Activated T-helper 2 cell treated with anti-CD3 and anti-CD28 coated beads, Interferon-gamma antibody, Interleukin-2, Interleukin-4, amounts not matched to agents 10 μg/mL and 5 μg/mL and 100 μg/mL, durations not matched to agents 14 hours and 24 hours and 36 hours (primary cell): ENCODE measurements at places on chromosomes 5 and 9. TPM values are rescaled to one million over a fixed set of nuclear protein-coding genes. Genes with fewer than 3 reads are reported as not detected.

The UQCRQ gene
- total RNA-seq = 400 and 412 TPM in 2 replicates

The ZNF782 gene
- 4.5 and 4.7 TPM in 2 replicates for total RNA-seq

The ZNF462 gene
- 0.09 and 0.11 TPM in 2 replicates for total RNA-seq

The PTTG1 gene
- 142 and 146 TPM in 2 replicates for total RNA-seq

The PCA3 gene
- not detected in 2 replicates for total RNA-seq

The FOCAD gene
- 32.2 and 36.0 TPM in 2 replicates for total RNA-seq

The SH3RF2 gene
- 0.21 and 0.57 TPM in 2 replicates for total RNA-seq

The ETF1 gene
- total RNA-seq = 169 and 170 TPM in 2 replicates

The KCNT1 gene
- not detected in 2 replicates for total RNA-seq

The PCDHA4 gene
- not detected in 2 replicates for total RNA-seq

The CTXN3 gene
- not detected in 2 replicates for total RNA-seq

The PCDHA8 gene
- not detected in 2 replicates for total RNA-seq

The CTNND2 gene
- total RNA-seq = not detected in 2 replicates

The ANXA2R gene
- total RNA-seq = 2.1 and 2.5 TPM in 2 replicates

The PCDHB13 gene
- 0.02 TPM in 1 of 2 replicates, not detected in the other for total RNA-seq

The GADD45G gene
- total RNA-seq = 18.4 and 19.9 TPM in 2 replicates

The PPP2R2B gene
- total RNA-seq = 0.34 TPM in 1 of 2 replicates, not detected in the other

The LCN9 gene
- total RNA-seq = not detected in 2 replicates

The IQGAP2 gene
- 28.3 and 29.5 TPM in 2 replicates for total RNA-seq

The PCDHGB3 gene
- total RNA-seq = 0.46 and 0.85 TPM in 2 replicates

The PCDHB14 gene
- total RNA-seq = not detected in 2 replicates

The IL13 gene
- total RNA-seq = 777 and 830 TPM in 2 replicates

The FGF10 gene
- total RNA-seq = not detected in 2 replicates

The PCDHGA11 gene
- 0.21 and 0.39 TPM in 2 replicates for total RNA-seq

The INVS gene
- 18.8 and 20.5 TPM in 2 replicates for total RNA-seq

The SCGB3A2 gene
- total RNA-seq = not detected in 2 replicates

The TMEM171 gene
- not detected in 2 replicates for total RNA-seq
